ENCODE measurements at places on chromosomes 2 and 18.

- DNase-seq: no peak
Measured at GRCh38 chr2:133570542-133570941, 2.3 kb upstream of the NCKAP5 start.

DNA sequence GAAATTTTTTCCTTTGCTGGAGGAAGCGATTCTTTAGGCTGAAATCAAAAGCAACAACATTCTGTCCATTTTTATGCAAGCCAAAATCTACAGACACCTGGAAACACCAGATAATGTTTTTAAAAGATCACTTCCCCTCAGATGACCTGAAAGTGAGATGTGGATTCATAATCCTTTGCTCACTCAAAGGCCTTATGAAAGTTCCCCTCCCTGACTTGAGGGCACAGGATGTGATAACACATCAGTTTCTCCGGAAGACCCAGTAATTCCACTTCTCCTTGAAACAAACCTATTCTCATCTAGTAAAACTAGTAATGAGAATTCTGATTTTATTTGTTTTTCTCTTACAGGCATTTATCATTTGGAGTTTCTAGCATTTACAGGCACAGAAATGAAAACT lies 218.3 kb upstream of the RND3 start:
- no peak for DNase-seq

GRCh38 chr2:3532941-3533340 lies 13.6 kb upstream of the ADI1 start:
- DNase-seq: no peak

- peak; percentile 43 for DNase-seq
Measured at GRCh38 chr2:102116630-102117471, 25.7 kb upstream of the IL1R1 start.

DNA sequence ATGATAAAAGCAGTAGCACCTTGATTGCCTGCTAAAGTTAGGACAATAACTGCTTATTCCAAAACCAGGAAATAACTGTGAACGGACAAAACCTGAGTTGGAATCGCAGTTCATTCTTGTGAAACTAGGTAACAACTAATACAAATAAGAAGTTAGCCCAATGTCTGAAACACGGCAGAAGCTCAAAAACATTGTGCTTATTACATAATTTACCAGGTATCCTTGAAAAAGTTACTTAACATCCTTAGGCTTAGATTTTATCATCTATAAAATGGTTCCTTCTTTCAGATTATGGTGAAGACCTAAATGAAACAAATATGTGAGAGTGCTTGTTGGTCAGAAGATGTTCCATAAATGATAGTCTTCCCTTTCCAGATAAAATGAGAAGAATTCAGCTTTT lies 32.4 kb downstream of the RTN4 start:
- DNase-seq: no peak

GRCh38 chr18:45621061-45621511 lies 5.8 kb downstream of the SLC14A2 start:
- peak; percentile 62 for DNase-seq

DNA sequence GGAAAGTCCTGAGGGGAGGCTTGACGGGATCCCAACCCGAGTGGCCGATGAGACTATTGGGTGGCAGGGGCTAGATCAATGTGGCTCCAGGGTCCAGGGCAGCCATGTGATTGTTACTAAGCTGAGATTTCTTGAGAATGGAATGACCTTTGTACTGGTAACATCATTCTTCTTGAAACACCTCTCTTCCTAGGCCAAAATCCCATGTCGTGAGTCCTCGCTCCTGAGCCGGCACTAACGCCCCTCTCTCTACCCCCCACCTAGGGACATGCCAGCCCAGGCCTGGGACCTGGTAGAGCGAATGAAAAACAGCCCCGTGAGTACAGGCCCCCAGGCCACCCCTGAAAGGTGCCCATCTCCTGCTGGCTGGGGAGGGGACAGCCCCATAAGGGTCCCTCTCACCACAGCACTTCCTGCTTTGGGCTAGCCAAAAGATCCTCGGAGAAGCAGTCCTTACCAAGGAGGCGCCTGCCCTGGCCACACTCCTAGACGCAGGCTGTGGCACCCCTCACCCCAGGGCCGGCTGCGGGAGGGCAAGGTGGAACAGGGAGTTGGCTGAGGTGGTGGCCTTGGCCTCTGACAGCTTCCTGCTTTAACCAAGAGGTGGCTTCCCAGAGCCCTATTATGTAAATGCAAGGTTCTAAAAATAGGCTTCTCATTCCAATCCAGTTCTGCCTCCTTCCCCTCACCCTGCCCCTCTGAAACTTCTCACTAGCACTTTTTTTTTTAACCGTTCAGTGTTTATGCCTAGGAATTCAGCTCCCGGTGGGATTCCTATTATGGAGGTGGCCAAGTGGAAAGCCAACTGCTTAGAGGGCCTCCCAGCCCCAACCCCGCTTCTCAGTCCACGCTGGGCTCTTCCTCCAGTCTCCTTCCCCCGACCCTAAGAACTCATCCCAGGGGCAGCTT lies 126.6 kb upstream of the PPP1CB start:
- DNase-seq: peak; percentile 74

DNA sequence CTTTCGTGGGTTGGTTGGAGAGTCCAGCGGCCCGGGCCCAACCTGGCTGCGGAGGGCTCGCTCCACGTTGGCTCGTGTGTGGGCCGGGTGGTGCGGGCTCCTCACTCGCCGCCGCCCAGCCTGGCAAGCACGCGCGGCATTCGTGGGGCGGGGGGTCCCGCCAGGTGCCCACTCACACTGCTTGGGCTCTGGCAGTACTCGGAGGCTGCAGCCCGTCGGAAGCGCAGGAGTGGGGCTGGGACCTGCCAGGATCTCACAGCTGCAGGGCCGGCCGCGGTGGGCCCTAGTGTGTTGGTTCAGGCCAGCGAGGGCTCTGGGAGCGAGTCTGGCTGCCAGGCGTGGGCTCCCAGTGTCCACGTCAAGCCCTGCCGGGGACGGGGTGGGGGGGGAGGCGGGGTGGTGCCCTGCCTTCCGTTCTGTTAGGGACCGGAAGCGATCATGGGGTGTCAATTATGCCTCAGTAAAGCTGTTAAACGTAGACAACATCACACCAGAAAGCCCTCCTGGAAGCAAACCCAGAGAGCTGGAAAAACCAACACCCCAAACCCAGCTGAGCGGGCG lies 1.0 kb upstream of the HS6ST1 start:
- no peak for DNase-seq

DNA sequence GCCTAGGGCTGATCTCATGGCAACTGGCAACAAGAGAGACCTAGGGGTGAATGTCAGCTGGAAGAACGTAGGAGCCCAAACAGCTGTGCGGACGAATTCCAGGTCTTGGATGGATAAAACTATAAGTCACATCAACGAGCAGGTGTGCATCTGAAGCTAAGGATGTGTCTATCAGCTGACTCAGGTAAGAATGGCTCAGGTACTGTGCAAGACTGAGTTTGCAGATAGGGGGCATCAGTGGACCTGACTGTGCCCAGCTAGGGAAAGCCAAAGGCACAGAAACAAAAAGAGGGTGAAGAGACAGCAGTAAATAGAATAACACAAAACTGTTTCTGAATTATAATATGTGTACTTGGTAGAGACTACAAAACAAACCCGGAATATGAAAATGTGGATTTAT lies 357.3 kb downstream of the ZEB2 start:
- no peak for DNase-seq

- peak; percentile 30 for DNase-seq
Measured at GRCh38 chr2:43486603-43487002, 109.2 kb downstream of the THADA start.

- DNase-seq: no peak
Measured at GRCh38 chr2:205654878-205655605, 27.3 kb upstream of the NRP2 start.

DNA sequence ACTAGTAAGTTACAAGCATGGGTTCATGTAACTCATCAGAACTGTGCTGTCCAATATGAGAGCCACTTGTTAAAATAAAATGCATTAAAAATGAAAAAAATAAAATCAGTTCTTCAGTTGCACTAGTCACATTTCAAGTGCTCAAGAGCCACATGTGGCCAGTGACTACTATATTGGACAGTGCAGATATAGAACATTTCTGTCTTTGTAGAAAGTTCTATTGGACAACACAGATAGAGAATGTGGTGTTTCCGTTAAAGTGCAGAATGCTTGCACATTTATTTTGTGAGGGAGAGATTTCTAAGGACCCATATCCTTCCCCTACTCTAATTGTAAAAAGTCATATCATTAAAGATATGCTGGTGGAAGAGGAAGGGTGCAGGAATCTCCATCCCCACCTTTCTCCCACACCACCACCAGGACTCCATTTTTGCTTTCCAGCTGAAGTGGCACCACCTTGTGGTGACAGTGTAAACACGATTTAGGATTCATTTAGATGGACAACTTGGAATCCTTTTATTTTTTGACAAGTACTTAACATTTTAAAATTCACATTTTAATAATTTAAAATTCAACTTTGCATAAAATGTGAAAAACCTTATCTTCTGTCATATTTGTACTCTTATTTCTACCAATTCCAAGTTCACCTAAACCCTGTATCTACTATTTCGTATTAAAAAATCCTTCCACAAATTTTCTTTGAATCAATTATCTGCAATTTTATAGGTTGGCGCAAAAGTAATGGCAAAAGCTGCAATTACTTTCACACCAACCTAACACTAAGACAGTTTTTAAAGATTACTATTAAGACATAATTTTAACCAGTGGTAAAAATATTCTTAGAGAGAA lies 9.4 kb upstream of the CD302 start:
- DNase-seq: no peak

- DNase-seq: no peak
Measured at GRCh38 chr2:39571111-39571731, 94.5 kb upstream of the TMEM178A start.

DNA sequence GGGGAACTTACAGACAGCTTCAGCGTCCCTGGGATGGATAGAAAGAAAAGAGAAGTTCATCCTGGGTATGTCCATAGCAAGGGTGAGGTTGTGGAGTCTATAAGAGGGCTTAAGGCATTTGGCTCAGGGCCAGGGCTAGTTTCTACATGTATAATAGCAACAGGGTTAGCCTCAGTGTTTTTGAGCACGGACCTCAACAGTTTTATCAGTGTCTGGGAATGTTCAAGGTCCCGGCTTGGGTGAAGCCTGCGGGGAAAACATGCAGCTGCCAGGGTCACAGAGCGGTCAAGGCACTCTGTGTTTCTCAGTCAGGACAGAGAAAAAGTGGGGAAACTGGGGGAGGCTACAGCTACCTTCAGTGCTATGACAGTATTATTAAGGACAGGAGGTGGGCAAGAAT lies 427.7 kb upstream of the HS6ST1 start:
- DNase-seq: no peak

DNA sequence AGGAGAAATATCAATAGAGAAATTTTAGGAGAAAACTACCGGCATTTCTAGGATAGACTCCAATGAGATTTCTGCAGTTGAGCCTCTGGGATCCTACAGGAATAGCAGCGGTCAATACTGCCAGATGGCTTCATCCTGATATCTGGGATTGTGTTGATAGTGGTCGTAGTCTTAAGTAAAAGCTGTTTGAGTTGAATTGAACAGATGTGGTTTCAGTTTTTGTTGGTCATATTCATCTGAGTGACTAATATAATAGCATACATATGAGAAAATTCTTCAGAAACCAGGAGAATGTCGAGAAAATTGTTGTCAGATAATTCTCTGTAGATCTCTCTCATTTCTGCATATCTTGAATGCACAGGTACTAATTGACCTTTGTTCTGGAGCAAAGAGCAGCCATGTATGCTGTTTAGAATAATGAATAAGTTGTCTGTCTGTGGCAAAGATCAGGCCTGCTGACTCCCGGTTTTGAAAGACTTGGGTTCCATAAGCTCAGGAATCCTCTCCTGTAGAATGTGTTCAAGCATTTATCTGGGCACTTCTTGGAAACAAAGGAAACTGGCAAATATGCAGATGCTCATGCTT lies 288.1 kb downstream of the TMX3 start:
- DNase-seq: no peak

- no peak for DNase-seq
Measured at GRCh38 chr2:53787614-53788289, 908 bp downstream of the ERLEC1 start.

- no peak for DNase-seq
Measured at GRCh38 chr18:58538604-58539386, 90.1 kb downstream of the ALPK2 start.

- DNase-seq: no peak
Measured at GRCh38 chr2:190986221-190986953, 27.6 kb downstream of the STAT1 start.

DNA sequence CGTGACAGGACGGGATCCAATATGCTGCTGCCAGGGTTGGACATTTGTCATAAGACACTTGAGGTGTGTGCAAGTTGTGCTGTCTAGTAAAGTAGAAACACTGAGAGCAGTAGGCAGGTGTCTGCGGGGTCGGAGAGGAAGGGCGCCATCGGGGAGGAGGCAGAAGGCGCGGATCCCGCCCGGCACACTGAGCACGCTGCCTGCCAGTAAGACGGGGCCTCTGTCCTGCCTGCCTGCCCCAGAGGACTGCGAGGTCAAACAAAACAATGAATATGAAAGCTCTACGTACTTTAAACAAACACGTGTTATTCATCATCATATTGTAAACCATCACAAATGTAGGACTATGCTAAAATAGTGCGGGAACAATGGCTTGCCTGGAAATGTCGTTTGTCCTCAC lies 349.3 kb upstream of the SALL3 start:
- no peak for DNase-seq

GRCh38 chr2:77629539-77629938 lies 107.4 kb upstream of the LRRTM4 start:
- DNase-seq: no peak

GRCh38 chr2:98478907-98479306 lies 34.2 kb downstream of the INPP4A start:
- DNase-seq: no peak

GRCh38 chr18:50590593-50590992 lies 30.7 kb downstream of the MAPK4 start:
- no peak for DNase-seq

DNA sequence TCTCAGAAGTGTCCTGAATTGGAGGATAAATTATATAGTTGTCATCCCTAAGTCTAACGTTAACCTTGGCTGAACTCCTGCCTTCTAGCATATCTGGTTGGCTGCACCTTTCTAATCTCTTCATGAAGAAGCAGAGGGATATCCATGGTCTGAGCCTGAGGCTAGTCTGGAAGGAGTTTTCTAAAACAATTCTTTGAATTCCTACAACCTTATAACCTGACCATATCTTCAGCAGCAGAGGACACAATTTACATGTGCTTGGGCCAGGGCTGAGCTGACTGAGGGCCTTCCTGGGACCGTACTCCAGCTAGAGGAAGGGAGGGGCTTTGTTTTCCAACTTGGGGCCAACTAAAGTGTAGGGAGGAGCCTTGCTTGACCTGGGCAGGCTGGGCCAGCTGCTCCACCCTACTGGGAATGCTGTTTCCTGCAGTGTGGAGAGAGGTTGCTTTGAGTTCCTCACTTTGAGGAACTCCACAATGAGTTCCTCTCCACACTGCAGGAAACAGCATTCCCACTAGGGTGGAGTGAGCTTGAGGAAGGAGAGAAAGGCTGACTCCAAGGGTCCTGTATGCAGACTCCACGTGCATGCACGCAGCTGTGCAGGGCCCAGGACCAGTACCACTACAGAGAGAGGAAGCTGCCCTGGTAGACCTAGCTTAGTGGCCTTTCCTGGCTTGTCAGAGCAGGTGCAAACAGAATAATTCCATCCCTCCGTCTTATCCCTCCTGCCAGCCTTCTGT lies 19.6 kb downstream of the CEP68 start:
- DNase-seq: peak; percentile 35

GRCh38 chr2:230155359-230155758 lies 64.4 kb downstream of the SP110 start:
- no peak for DNase-seq
